ENCODE measurements at places on chromosomes 12 and 14. TPM values are rescaled to one million over a fixed set of nuclear protein-coding genes. Genes with fewer than 3 reads are reported as not detected.

Gene SAMD15
- total RNA-seq, result 0.79 TPM

DNA sequence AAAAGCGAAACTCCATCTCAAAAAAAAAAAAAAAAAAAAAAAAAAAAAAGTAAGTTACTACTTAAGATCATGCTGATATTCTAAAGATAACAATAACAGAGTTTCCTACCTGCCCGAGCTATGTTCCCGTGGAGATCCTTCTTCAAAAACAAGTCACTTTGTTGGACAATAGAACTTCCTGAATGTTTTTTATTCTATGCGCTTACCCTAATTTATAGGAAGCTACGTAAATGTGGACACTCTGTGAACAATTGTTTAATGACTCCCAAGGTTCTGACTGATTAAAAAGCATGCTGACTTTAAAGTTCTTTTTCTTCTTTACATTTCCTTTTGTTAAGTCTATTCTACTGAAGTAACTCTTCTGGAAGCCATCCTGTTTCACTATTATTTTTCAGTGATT lies 52.5 kb downstream of the FGD4 start:
- DNase-seq, result peak; percentile 14

DNA sequence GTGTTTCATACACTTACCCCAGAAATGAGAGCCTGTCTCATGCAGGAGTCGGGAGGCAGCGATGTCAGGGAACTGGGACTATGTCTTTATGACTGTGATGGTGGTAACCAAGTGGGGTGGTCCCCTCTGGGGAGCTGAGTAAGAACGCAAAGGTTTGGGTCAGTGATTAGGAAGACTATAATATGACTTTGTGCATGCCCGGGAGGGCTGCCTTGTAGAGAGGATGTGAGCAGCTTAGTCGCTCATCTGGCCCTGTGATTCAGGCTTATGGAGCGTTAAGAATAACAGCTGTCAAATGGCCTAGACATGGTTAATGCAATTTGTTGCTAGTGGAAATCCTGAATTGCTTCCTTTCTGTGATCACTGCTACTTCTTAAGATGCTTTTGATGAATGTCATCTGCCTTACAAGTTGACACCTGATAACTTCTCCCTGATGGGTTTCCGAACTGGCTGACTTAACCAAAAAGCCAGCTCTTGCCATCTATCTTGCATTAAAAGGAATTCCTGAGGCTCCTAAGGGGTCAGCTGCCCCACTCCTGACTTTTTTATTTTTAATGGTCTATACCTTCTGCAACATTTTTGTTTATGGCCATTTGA lies 35.4 kb upstream of the AACS start:
- no peak for DNase-seq

GRCh38 chr12:44626883-44627282 lies 249.2 kb downstream of the NELL2 start:
- no peak for DNase-seq

All from skin of body (tissue), 3 donors.